ENCODE measurements at places on chromosomes 16 and 17. TPM values are rescaled to one million over a fixed set of nuclear protein-coding genes. Genes with fewer than 3 reads are reported as not detected.

DPEP1 gene
- total RNA-seq = not detected

DNA sequence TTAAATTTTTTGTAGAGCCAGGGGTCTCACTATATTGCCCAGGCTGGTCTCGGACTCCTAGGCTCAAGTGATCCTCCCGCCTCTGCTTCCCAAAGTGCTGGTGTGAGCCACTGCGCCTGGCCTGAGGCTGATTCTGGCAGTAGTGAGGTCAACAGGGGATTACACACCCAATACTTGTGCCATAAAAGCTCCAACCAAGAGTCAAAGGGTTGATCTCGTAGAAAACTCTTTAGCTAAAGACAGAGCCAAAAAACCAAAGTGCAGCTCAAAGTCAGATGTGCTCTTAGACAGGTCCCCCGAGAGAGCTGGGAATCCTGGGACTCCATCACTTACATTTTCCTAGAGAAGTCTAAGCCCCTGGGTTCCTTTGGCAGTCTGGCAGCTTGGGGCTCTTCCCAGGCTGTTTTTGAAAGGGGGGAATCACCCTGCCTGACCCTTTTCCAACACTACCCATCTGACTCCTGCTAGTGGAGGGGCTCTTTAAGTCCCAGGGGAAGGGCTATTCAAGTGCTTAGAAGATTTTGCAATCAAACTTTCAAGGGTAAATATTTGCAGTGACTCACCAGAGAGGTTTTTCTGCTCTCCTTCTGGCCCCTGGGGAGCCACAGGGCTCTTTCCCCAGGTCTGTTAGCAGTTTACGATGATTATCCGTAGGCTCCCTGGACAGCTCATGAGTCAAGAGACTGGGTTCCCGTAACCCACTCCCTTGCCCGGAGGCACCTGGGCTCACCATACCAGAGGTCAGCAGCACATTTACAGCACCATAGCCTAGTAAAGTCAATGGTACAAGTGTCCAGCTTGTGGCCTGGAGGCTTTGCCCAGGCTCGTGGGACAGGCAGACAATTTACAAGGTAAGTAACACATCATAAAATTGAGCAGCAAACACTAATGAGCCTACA, 408.7 kb downstream of the SLC39A11 start:
- no peaks in the 10 kb centered on the region for H3K36me3 ChIP-seq
- no peak overlapping the region for H3K27ac ChIP-seq
- H3K27me3 ChIP-seq = no peaks in the 10 kb centered on the region
- no peaks in the 10 kb centered on the region for H3K4me1 ChIP-seq

GRCh38 chr16:81873206-81873605, 94.1 kb downstream of the PLCG2 start:
- H3K4me1 ChIP-seq = no peaks in the 10 kb centered on the region
- no peaks in the 10 kb centered on the region for H3K27me3 ChIP-seq
- no peak for DNase-seq
- H3K36me3 ChIP-seq = no peaks in the 10 kb centered on the region
- H3K4me3 ChIP-seq = no peak overlapping the region
- H3K27ac ChIP-seq = no peak overlapping the region

DNA sequence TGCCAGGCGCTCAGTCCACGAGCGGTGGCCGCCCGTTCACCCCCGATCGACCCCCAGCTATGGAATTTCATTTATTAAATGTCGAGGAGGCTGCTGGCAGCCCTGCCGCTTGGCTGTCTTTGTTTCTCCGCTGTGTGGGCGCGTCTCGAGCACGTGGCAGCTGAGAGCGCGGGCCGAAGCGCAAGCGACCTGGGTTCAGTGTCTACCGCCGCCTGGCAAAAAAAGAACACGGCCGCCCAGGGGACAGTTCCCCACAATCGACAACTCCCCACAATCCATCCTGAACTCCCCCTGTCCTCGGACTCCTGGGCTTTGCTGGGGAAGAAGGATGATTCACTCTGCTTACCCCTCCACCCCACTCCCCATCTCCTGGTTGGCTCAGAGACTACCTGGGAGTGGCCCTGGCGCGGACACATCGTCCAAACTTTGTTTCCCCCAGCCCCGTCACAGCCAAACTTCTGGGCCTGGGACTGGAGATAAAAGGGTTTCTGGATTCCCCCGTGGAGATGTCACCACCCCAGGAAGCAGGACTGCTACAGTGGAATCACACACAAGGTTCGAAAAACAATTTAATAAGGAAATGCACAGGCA, 1.7 kb upstream of the ANKRD13B start:
- peak overlapping the region; percentile 92 for H3K27ac ChIP-seq
- no peaks in the 10 kb centered on the region for H3K27me3 ChIP-seq
- H3K4me1 ChIP-seq = peaks cover 74% of the 10 kb centered on the region
- peak; percentile 86 for DNase-seq
- H3K36me3 ChIP-seq = no peaks in the 10 kb centered on the region

DNA sequence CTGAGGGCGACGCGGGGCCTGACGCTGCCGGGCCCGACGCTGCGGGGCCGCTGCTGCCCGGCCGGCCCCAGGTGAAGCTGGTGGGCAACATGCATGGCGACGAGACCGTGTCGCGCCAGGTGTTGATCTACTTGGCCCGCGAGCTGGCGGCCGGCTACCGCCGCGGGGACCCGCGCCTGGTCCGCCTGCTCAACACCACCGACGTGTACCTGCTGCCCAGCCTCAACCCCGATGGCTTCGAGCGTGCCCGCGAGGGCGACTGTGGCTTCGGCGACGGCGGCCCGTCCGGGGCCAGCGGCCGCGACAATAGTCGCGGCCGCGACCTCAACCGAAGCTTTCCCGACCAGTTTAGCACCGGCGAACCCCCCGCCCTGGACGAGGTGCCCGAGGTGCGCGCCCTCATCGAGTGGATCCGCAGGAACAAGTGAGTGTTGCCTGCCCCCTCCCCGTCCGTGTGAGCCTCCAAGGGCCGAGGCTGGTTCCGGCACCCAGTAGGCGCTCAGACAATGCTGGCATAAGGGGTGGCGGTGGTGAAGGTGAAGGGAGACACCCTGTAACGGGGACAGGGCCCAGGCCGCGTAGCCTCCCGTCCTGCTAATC, 676 bp downstream of the CPD start:
- H3K4me1 ChIP-seq = peaks cover 41% of the 10 kb centered on the region
- no peaks in the 10 kb centered on the region for H3K36me3 ChIP-seq
- peak; percentile 70 for DNase-seq
- H3K4me3 ChIP-seq = peak overlapping the region; percentile 82
- H3K27ac ChIP-seq = peak overlapping the region; percentile 89

- no peaks in the 10 kb centered on the region for H3K4me1 ChIP-seq
- H3K27me3 ChIP-seq = no peaks in the 10 kb centered on the region
- H3K27ac ChIP-seq = peak overlapping the region; percentile 58
- H3K4me3 ChIP-seq = no peak overlapping the region
- H3K36me3 ChIP-seq = no peaks in the 10 kb centered on the region
Measured at GRCh38 chr16:20610211-20610891, 34.2 kb upstream of the ACSM2B start.

ALOX12B gene
- not detected for total RNA-seq

- no peaks in the 10 kb centered on the region for H3K27me3 ChIP-seq
- no peaks in the 10 kb centered on the region for H3K36me3 ChIP-seq
- peak overlapping the region; percentile 95 for H3K27ac ChIP-seq
- DNase-seq = no peak
- H3K4me1 ChIP-seq = no peaks in the 10 kb centered on the region
- peak overlapping the region; percentile 81 for H3K4me3 ChIP-seq
Measured at GRCh38 chr17:81295676-81296381, 722 bp upstream of the SLC38A10 start.

GRCh38 chr17:37744961-37745800, at the start of gene HNF1B:
Gene HNF1B (minus strand): TSS chr17:37745059. CDS start chr17:37744884, 175 bp downstream.
- H3K36me3 ChIP-seq = no peaks in the 10 kb centered on the region
- peaks cover 56% of the 10 kb centered on the region for H3K27me3 ChIP-seq
- no peak within 1 kb of the TSS for H3K27ac ChIP-seq

GRCh38 chr17:2693561-2694380, 17.8 kb downstream of the CLUH start:
- no peak overlapping the region for H3K4me3 ChIP-seq
- no peak overlapping the region for H3K27ac ChIP-seq
- peaks cover 10% of the 10 kb centered on the region for H3K4me1 ChIP-seq
- H3K27me3 ChIP-seq = no peaks in the 10 kb centered on the region
- peaks cover 95% of the 10 kb centered on the region for H3K36me3 ChIP-seq

GRCh38 chr17:77492446-77493237, 351.9 kb downstream of the SEC14L1 start:
- H3K36me3 ChIP-seq = peaks cover 72% of the 10 kb centered on the region
- H3K4me3 ChIP-seq = no peak overlapping the region
- no peaks in the 10 kb centered on the region for H3K27me3 ChIP-seq
- peak overlapping the region; percentile 76 for H3K27ac ChIP-seq
- peaks cover 31% of the 10 kb centered on the region for H3K4me1 ChIP-seq
- DNase-seq = peak; percentile 65

DNA sequence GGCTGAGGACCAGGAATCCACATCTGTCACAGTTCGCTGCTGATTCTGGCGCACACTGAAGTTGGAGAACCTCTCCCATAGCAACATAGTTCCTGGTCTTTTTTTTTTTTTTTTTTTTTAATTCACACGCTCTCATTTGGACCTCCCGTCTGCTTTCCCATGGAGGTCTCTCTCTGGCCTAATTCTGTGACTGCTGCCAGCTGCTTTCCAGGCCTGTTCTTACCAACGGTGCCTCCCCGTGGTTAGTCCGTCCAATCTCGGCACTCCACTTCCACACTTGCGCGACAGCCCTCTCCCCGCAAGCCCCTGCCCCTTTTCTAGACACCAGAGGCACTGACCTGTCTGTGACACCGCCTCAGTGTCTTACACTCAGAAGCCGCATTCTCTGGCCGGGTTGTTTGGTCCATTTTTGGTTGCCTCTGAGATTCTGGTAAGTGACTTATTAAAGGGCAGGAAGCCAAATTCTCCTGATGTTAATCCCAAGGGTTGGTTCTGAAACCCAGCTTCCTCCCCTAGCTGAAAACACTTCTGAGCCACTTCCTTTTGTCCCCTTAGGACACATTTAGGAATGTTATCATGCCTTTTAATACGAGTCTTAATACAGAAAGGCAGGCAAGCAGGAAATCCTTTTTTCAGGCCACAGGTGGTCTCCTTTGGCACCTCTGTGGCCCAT, 1.1 kb upstream of the AKTIP start:
- no peaks in the 10 kb centered on the region for H3K4me1 ChIP-seq
- H3K36me3 ChIP-seq = no peaks in the 10 kb centered on the region
- H3K27me3 ChIP-seq = no peaks in the 10 kb centered on the region
- H3K4me3 ChIP-seq = peak overlapping the region; percentile 89

DNA sequence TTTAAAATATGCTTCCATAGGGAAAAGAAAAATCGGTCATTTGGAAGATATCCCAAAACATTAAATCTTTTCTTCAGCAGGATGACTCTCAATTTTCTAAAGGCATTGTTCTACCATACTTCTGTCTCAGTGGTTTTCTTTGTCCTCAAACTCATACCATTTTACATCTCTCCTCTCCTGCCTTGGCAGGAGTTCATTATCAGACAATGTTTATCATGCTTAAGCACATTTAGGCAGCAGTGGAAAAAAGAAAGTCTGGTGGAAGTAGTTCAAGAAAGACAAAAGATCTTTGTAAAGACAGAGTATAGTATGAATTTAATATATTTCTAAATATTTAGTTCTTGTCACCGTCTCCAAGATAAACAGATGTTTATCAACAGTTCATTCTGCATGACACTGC, 68.2 kb downstream of the CDK12 start:
- H3K27me3 ChIP-seq = no peaks in the 10 kb centered on the region
- DNase-seq = no peak
- no peak overlapping the region for H3K27ac ChIP-seq
- no peak overlapping the region for H3K4me3 ChIP-seq
- no peaks in the 10 kb centered on the region for H3K4me1 ChIP-seq
- H3K36me3 ChIP-seq = peaks cover 45% of the 10 kb centered on the region

MPV17L gene
- total RNA-seq = 10.2 TPM

DNA sequence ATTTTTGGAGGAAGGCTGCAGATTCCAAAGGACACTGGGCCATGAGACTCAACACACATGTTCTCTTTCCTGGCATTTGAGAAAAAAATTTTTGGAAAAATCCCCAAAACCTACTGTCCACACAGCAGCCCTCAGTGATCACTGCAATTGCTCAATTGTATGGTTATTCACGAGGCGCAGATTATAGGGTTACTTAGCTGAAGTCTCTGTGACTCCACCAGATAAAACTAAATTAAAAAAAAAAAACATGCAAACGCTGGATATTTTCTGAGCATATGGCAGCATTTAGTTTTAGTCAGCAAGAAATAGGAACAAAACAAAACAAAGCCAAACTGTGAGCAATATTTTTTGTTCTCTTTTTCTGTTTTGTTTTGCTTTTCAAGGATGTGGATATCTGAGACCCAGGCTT, 83.8 kb upstream of the FAM20A start:
- DNase-seq = no peak
- H3K4me1 ChIP-seq = no peaks in the 10 kb centered on the region
- no peaks in the 10 kb centered on the region for H3K36me3 ChIP-seq
- H3K4me3 ChIP-seq = no peak overlapping the region
- no peaks in the 10 kb centered on the region for H3K27me3 ChIP-seq

ADORA2B gene
- total RNA-seq = 2.5 TPM

GRCh38 chr16:78216166-78216745, 116.8 kb downstream of the WWOX start:
- H3K36me3 ChIP-seq = no peaks in the 10 kb centered on the region
- H3K27ac ChIP-seq = no peak overlapping the region
- no peaks in the 10 kb centered on the region for H3K4me1 ChIP-seq

DNA sequence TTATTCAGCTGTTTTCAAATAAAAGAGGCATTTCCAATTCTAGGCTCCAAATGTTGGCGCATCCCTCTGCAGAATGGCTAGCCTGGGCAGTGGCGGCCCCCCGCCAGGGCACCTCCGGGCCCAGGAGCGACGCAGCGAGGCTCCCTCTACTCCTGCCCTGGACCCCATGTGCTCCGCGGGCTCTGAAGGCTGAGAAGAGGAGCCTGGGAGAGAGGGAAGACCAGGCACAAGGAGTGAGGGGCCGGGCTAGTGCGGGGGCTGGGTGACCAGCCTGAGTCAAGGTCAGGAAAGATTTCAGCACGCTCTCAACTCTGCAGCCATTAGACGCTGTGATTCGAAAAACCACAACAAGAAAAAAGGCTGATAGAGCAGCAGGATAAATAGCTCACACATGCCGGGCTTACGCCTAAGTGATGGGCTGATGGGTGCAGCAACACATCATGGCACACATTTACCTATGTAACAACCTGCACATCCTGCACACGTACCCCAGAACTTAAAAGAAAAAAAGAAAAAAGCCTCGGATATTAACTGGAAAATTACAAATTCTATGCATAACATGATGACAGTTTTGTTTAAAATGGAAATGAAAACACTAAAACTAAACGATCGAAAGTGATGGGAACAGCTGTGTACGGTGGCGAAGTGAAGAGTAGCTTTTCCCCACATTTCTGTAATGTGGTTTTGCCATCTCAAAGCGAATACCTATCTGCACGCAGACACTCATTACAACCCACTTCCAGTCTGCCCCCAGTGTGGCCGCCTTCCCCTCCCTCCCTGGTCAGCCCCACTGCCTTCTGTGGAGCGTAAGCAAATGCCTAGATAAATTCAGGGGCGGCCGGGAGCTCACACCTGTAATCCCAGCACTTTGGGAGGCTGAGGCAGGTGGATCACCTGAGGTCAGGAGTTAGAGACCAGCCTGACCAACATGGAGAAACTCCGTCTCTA, 44.4 kb downstream of the MAP1LC3B start:
- no peaks in the 10 kb centered on the region for H3K27me3 ChIP-seq
- no peak for DNase-seq
- no peak overlapping the region for H3K4me3 ChIP-seq
- H3K36me3 ChIP-seq = peaks cover 14% of the 10 kb centered on the region
- H3K27ac ChIP-seq = peak overlapping the region; percentile 52
